ENCODE measurements at places on chromosomes 16 and 17.
A peak's percentile ranks its signal among the peaks of the same experiment; 100 is the strongest.

DNA sequence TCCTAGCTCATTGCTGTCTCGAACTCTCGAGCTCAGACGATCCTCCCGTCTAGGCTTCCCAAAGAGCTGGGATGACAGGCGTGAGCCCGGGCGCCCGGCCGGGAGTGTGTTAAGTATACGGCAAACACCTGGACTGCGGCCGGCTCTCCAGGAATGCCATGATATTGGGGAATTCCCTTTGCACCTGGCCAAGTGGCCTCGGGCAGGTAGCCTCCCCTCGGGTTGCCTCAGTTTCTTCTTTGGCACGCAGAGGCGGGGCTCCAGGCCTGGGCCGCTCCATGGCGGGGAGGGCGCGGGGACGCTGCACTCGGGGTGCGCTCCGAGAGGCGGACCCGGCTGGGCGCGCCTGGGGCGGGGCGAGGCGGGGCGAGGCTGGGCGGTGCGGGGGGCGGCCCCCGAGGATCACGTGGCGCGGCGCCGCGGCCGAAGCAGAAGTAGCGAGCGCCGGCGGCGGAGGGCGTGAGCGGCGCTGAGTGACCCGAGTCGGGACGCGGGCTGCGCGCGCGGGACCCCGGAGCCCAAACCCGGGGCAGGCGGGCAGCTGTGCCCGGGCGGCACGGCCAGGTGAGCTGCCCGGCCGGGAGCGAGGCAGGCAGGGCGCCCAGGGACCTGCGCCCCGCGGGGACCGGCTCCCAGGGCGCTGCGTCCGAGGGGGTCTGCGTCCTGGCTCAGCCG is at the start of gene PLCG2:
TSS of gene PLCG2 (plus strand) at position 431 of the 675 bp plus-strand sequence. CDS start 6,699 bp downstream, outside the sequence.
- DNase-seq = no peak

GRCh38 chr16:82773018-82773417 is 146.2 kb downstream of the CDH13 start:
- DNase-seq = no peak

DNA sequence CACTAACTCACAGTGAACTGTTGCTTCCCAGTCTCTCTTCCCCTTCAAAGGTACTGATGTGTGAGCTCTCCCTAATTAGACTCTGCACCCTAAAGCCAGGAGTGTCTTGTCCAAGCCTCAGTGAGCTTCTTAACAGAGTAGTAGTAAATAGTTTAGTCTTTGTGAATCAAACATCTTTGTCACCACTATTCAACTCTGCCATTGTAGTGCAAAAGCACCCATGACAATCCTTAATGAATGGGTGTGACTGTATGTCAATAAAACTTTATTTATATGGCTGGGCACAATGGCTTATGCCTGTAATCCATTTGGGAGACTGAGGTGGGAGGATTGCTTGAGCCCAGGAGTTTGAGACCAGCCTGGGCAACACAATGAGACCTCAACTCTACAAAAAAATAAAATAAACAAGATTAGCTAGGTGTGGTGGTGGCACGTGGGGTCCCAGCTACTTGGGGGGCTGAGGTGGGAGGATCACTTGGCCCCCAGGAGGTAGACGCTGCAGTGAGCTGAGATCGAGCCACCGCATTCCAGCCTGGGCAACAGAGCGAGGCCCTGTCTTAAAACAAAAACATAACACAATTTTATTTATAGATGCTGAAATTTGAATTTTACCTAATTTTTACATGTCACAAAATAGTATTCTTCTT is 45.5 kb upstream of the TNRC6A start:
- DNase-seq = no peak

DNA sequence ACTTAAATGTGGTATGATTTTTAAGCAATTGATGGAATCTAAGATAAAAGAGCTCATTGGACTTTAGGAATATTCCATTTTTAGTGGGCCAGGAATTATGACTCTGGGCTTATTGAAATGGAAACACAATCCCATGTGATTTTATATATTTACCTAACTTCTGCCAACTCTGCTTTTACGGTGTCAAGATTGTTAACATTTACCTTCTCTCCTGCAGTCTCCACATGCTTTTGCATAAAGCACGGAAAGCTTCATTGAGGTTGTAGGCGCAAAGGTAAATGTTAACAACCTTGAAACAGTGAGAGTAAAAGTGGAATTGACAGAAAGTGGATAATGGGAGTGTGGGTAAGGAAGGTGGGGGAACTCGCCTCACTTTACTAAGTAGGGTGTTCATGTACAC is 468.1 kb downstream of the PMP22 start:
- DNase-seq = no peak

GRCh38 chr16:27572711-27573110 is 22.8 kb downstream of the KATNIP start:
- no peak for DNase-seq

DNA sequence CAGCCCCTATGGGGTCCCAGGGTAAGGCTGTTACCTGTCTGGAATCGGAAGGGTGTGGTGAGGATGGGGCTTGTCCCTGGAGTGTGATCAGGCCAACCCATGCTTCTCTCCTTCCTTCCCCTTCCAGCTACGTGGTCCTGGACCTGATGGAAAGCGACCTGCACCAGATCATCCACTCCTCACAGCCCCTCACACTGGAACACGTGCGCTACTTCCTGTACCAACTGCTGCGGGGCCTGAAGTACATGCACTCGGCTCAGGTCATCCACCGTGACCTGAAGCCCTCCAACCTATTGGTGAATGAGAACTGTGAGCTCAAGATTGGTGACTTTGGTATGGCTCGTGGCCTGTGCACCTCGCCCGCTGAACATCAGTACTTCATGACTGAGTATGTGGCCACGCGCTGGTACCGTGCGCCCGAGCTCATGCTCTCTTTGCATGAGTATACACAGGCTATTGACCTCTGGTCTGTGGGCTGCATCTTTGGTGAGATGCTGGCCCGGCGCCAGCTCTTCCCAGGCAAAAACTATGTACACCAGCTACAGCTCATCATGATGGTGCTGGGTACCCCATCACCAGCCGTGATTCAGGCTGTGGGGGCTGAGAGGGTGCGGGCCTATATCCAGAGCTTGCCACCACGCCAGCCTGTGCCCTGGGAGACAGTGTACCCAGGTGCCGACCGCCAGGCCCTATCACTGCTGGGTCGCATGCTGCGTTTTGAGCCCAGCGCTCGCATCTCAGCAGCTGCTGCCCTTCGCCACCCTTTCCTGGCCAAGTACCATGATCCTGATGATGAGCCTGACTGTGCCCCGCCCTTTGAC is 2.4 kb downstream of the MAPK7 start:
- no peak for DNase-seq

GRCh38 chr17:81402981-81403467 is 7.8 kb downstream of the BAHCC1 start:
- no peak for DNase-seq

DNA sequence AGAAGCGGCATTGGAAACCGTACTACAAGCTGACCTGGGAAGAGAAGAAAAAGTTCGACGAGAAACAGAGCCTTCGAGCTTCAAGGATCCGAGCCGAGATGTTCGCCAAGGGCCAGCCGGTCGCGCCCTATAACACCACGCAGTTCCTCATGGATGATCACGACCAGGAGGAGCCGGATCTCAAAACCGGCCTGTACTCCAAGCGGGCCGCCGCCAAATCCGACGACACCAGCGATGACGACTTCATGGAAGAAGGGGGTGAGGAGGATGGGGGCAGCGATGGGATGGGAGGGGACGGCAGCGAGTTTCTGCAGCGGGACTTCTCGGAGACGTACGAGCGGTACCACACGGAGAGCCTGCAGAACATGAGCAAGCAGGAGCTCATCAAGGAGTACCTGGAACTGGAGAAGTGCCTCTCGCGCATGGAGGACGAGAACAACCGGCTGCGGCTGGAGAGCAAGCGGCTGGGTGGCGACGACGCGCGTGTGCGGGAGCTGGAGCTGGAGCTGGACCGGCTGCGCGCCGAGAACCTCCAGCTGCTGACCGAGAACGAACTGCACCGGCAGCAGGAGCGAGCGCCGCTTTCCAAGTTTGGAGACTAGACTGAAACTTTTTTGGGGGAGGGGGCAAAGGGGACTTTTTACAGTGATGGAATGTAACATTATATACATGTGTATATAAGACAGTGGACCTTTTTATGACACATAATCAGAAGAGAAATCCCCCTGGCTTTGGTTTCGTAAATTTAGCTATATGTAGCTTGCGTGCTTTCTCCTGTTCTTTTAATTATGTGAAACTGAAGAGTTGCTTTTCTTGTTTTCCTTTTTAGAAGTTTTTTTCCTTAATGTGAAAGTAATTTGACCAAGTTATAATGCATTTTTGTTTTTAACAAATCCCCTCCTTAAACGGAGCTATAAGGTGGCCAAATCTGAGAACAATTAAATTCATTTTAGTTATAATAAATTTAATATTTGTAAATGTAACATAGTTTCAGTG is 1.7 kb downstream of the HEXIM1 start:
- no peak for DNase-seq

DNA sequence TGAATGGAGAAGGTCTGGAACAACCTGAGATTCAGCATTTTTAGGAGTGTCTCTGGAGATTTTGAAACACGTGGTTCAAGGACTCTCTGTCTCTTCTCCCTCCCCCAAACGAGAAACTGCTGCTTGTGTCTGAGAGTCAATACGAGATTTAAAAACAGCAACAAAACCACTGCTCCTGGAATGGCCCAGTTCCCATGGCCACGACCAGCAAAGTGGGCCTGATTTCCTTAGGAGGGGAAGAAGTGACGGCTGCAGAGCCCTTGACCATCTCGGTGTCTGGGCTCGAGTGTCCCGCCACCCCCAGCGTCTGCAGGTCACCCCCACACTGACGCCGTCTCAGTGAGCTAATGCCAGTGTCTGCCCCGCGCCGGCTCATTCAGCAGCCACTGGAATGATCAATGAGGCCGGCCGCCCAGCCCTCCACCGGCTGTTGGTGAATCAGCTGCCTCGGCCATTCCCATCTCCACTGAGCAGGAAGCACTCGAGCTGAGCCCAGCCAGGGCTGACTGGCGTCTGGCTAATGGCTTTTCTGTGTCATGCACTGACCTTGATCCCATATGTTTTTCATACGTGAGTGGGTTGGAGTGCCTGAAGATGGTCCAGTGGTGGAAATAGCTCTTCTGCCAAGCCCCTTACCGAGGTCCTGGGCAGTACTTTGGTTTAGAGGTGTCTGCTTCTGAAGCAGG is 151.8 kb downstream of the PITPNC1 start:
- DNase-seq = peak; percentile 91

- DNase-seq = no peak
Measured at GRCh38 chr16:56894331-56894917, 29.4 kb downstream of the SLC12A3 start.

DNA sequence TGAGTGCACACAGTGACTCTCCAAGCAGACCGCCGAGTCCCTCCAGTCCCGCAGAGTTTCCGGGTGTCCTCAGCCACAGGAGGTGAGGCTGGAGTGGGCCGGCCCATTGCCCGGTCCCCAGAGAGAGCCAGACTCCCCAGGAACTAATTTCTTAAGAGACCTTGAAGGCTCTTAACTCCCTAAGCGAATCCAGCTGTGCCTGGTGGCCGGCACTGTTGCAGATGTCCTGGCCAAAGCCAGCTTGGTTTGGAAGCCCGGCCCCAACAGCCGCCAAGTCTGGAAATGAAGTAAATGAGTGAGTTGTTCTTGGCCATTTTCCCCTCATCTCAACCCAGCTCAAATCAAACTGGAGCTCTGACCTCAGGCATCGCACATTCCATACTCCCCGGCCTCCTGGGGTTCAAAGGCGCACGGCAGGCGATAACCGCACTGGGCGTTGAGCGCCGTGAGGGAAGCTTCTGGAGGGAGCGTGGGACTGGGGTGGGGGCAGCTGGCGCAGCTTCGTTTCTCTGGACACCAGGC is 42.0 kb downstream of the CMIP start:
- DNase-seq = no peak

DNA sequence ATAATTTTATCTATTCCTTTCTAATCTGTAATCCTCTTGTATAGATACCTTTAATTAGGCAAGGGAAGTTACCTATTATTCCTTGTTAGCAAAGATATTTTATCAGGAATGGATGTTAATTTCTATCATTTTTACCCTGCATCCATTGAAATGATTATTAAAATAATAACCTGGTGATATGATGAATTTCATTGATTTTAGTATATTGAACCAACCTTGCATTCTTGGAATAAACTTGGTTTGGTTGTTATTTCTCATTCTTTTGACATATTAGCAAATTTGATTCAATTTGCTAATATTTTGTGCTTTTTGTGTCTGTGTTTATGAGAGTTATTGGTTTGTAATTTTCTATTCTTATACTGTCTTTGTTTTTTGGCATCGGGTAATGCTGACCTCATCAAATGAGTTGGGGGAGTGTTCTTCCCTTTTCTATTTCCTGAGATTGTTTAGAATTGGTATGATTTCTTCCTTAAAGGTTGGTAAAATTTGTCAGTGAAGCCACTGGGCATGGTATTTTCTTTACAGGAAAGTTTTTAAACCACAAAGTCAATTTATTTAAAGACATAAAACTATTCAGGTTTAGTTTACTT is 250.4 kb upstream of the PMFBP1 start:
- DNase-seq = no peak

- DNase-seq = no peak
Measured at GRCh38 chr16:75138233-75138632, 10.1 kb upstream of the ZFP1 start.

DNA sequence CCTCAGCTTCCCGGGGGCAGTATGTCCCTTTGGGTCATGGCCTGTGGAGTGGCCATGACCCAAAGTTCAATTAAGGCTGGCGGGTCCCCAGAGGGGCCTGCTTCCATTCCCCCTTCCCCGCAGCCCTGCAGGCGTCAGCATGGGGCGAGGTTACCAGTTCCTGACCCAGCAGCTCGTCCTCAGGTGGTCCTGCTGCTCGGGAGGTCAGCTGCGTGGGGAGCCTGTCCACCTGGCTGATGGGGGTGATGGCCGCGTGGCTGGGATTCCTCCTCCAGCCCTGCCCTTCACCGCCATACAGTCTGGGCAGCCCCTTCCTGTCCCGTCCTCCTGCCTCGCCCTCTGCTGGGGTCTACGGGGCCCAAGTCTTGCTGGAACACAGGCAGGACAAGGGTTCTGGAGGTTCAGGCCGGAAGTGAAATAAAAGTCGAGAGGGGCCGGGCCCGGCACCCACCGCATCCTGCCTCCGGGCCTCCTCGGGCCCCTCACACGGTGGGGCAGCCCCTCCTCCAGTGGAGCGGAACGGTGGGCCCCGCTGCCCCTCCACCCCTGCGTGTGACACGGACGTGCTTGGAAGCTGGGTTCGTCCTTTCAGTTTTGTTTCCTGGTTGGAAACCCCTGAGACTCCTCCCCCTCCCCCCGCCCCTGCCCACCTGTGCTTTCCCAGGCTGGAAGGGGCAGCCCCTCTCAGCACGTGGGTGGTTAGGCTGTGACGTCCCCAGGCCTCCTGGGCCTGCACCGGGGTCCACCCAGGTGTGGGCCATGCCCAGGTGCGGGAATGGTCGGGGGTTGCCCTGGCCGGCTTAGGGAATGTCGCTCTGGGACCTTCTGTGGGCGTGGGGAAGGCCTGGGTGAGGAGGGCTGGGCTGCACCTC is 6.8 kb downstream of the UBALD2 start:
- no peak for DNase-seq

DNA sequence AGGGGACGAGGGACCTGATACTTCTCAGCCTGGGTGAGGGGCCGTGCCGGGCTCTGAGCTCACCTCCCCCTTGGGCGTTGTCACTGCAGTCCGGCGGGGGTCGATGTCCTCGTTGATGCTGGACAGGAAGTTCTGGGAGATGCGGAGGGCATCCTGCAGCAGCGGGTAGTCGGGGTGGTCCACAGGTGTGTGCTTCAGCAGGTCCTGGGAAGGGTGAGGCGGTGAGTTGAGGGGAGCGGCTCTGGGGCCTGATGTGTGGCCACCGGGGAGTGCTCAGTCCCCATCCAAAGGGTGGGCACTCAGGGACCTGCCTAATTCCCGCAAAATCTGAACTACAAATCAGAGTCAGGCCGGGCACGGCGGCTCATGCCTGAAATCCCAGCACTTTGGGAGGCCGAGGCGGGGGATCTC is 75.6 kb downstream of the TIMM22 start:
- DNase-seq = no peak

- no peak for DNase-seq
Measured at GRCh38 chr17:43720311-43721060, 38.1 kb downstream of the SOST start.

GRCh38 chr17:21388066-21388465 is 11.9 kb downstream of the KCNJ12 start:
- no peak for DNase-seq
